ENCODE measurements at places on chromosomes 3 and 15.
A peak's percentile ranks its signal among the peaks of the same experiment; 100 is the strongest.

- DNase-seq = no peak
Observed at GRCh38 chr3:167859610-167860009, 124.1 kb downstream of the SERPINI1 start.

GRCh38 chr3:154584974-154585373 is 155.0 kb upstream of the GPR149 start:
- no peak for DNase-seq

DNA sequence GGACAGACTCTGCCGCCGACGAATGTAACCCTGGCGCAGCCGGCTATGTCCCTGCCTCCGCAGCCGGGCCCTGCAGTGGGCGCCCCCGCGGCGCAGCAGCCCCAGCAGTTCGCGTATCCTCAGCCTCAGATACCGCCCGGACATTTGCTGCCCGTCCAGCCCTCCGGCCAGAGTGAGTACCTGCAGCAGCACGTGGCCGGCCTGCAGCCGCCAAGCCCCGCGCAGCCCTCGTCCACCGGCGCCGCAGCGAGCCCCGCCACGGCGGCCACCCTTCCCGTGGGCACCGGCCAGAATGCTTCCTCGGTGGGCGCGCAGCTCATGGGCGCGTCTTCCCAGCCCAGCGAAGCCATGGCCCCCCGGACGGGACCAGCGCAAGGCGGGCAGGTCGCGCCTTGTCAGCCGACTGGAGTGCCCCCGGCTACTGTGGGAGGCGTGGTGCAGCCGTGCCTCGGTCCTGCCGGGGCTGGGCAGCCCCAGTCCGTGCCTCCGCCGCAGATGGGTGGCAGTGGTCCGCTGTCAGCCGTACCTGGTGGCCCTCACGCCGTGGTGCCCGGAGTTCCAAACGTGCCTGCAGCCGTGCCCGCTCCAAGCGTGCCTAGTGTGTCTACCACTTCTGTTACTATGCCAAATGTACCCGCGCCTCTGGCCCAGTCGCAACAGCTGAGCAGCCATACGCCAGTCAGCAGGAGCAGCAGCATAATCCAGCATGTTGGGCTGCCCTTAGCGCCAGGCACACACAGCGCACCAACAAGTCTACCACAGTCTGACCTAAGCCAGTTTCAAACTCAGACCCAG is 2.4 kb downstream of the TSC22D2 start:
- DNase-seq = peak; percentile 18

DNA sequence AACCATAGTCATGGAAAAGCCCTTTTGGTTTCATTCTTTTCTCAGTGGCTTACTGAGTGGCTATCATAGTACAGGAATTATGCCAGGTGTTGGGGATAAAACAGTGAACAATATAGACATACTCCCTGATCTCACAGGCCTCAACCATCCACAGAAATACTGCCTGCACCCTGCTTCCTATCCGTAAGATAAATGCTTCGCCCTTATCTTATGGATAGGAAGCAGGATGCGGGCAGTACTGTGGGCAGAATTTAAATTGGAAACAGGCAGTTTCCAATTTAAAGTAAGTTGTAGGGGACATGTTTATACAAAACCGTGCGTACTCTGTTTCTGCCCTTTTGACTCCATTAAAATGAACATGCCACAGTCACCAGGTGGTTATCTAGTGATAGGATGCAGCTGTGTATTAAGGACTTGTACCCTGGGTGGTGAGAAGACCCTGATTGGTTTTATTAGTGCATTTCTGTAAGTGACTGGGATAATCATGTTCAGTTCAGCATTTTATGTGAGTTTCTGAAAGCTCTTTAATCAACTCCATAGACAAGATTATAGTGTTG is 141.8 kb upstream of the BHLHE40 start:
- DNase-seq = no peak

GRCh38 chr3:152557302-152557999 is 277.5 kb upstream of the P2RY1 start:
- DNase-seq = no peak

GRCh38 chr3:98048586-98048985 is 13.5 kb upstream of the GABRR3 start:
- no peak for DNase-seq

DNA sequence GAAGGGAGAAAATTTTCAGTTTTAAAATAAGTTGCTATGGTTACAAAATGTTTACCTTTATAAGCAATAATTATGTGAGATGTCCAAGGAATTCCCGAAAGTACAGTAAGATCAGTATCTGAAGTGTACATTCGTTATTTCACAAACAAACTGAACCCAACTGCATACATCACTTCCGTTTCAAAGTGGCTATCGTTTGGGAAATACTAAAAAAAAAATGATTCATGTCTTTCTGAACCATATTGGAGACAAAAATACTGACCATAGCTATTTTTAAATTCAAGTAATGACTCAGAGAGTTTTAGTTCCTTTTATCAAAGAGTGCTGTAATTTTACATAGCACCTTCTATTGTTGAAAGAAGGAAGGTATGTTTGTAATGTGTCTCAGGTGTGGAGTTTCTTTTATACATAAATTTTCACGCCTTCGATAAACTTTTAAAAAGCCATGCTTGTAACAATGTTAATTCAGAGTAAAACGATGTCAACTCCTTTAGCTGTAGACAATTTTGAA is 8.0 kb upstream of the ANKRD28 start:
- no peak for DNase-seq

GRCh38 chr3:136141291-136141785 is 54.8 kb downstream of the MSL2 start:
- no peak for DNase-seq

GRCh38 chr3:179806177-179806576 is 153.3 kb downstream of the USP13 start:
- no peak for DNase-seq

- no peak for DNase-seq
Observed at GRCh38 chr3:133460809-133461208, 61.0 kb downstream of the BFSP2 start.

DNA sequence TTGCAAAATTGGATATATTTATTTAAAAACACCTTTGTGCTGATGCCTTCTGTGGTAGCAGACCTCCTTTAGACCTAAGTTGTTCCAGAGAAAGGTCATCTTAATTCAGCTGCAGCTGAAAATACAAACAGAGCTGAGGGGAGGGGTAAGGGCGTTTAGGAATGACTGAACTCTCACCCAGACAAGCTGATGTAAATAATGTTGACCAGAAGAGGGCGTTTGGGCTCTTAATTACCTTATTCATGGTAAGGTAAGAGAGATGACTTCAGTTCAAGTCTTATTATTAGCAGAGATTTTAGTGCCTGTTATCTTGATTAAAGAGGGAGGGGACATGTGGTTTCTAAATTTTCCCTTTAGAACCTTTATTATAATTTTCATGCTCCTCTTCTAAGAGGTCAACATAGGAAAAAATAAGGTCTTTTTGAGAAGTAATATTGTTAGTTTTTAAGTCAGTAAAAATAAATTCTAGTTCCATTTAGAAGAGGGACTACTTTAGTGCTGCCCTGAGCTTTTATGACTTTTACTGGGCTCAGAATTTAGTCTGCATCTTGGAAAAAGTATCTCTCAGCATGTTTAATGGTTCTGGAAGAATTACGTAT is 46.3 kb downstream of the GPR171 start:
- peak; percentile 62 for DNase-seq

DNA sequence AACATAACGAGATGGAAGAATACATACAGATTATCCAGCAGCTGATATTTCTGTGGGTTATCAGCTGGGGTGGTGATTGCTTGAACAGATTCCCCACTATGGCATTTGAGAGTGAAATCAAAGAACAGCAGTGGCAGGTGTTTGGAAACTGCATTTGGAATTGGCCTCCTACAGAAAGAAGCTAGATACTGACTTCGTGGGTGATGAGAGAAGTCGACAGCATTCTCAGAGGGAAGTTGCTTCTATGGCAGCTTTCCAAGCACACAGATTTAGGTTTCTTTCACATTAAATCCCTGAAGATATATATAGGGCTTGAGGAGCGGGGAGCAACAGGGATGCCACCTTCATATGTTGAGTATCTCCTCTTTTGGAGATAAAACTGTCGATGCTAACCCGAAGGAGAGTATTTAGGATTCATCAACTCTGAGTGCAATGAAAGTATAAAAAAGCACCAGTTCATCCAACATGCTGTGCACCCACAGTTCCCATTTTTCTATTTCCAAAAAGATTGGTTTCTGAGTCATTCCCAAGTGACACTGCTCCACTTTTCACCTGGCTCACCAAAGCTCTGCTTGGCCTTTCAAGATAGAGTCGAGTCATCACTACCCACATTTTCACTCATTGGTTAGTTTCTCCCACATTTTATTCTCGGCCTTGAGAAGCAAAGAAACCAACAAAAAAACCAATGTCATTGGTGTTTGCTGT is 579.8 kb upstream of the SUCLG2 start:
- no peak for DNase-seq

DNA sequence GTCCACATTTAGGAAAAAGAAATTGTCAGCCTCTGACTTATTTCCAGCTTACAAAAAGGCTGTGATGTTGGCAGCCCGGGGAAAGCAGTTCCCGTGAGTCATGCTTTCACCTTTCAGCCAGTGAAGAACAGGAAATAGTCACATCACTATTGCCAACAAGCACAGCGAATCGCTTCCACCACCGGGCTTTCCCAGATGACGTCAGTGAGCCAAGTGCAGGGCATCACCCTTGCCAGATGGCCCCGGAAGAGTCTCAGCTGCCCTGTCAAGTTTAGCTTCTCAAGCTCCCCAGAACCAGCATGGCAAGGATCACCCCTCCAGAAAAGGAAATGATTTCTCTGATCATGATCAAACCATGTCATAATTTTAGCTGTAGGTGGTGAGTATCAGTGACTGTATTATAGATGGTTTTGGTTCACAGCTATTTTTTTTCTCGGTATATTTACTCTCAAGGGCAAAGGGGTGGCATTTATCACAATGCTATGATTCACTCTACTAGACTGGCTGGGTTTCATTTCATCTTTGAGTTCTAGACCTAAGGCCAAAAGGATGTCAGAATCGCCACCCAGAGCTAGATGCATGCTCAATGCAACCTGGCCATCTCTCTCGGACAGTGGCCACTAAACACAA is 32.9 kb downstream of the B3GNT5 start:
- peak; percentile 89 for DNase-seq

- no peak for DNase-seq
Observed at GRCh38 chr3:129184396-129184657, 631 bp upstream of the CNBP start.

GRCh38 chr15:60389261-60390077 is 8.3 kb downstream of the ANXA2 start:
- peak; percentile 39 for DNase-seq

GRCh38 chr3:46369675-46370132 is 1.0 kb upstream of the CCR5 start:
- no peak for DNase-seq

GRCh38 chr3:95356764-95357501 is 1294.1 kb downstream of the NSUN3 start:
- DNase-seq = no peak

DNA sequence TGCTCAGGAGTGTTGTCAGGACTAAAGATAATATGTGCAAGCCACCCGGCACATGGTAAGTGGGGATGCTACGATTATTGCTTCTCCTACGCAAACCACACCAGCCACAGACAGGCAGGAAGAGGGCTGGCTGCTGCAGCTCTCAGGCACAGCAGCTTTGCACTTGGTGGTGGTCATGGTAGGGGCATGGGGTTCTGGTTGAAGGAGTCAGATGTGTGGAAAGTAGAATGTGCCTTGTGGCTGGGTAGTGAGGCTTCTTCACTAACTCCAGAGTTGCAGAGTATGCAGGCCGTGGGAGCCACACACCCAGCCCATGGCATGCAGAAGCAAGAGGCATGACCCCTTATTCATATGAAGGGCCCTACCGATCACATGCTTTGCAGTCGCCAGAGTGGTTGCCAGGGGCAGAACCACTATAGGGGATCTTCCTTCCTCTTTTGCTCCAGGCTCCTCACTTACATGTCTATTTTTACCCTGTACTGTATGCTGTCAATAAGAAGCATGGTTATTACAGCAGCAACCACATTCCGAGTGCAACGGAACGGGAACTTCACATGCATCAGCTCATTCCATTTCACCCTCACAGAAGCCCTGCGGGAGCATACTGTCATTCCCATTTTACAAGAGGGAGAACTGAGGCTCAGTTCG is 59.2 kb upstream of the HERC1 start:
- DNase-seq = peak; percentile 86

DNA sequence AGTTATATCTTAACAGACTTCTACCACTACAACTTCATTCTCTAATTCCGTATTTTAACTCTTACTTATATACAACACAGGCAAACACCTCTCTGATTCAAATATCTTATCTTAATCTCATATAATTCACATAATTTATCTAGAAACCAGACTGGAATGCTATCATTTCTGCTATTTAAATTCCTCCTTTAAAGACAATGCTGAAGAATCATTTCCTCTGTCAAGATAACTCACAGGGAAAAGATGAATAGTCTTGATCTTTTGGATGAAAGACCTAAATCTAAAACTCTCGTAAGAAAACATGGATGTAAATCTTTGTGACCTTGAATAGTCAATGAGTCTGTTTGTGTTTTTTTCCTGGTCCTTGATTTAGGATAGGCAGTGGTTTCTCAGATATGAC is 135.3 kb upstream of the PLXND1 start:
- no peak for DNase-seq

Data from CD4-positive, alpha-beta T cell treated with Interleukin-6 at 100 ng/mL for 8 hours (primary cell).